ENCODE measurements at places on chromosomes 1 and 21.

DNA sequence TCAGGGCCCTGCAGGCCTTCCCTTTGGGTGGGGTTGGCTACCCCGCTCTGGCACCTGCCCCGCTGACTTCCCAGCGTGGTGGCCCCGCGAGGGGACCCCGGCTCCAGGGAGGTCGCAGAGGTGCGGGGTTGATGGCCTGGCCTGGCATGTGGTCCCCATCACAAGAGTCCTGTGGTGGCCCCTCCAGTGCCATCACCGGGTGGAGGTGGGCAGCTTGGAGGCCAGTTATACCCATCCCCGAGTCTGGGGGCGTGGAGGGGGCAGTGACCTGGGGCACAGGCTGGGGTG lies 26.8 kb downstream of the PRMT2 start:
- no peak for DNase-seq

DNA sequence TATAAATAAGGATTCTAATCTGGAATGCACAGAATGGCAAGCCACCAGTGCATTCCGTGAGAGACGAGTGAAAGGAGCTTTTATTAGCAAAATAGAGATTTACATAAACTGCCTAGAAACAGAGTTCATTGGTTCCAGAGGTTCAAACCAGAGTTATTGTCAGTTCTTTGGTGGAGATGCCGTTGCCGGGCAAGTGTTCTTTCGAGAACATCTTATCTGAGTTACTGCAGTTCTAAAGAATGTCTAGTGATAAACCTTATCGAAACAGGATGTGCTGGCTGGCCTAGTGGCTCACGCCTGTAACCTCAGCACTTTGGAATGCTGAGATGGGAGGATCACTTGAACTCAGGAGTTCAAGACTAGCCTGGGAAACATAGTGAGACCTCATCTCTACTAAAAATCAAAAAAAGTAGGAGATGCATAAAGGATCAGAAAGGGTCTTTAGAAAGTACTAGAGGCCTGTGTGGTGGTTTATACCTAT lies 19.9 kb upstream of the EVI5 start:
- no peak for DNase-seq

DNA sequence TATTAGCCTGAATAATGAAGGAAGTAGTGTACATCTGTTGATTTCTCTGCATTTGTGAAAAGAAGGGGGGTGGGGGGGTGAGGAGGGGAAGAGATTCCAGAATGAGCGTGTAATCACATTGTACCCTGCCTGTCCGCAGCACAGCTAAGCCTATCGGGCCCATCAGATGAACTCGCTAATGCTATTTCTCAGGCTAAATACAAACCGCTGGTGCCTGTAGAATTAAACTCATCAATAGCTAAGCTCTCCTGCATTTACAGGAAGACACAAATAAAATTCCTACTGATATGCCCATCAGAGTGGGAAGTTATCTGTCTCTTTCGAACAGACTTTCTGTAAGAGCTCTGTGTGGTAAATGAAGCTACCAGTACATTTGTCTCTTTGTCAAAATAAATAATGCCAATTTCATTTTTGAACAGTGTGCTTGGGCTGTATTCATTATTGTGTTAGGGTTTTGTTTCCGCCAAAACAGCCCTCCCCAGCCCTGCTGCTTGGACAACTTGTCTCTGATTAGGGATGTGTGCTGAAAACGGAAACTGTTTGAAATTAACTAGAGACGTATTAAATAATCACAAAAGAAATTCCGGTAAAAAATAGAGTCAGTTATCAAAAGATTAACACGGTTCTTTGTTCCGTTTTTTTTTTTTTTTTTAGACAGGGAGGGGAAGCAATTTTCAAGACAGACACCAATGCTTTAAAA lies 305.4 kb downstream of the TTLL7 start:
- DNase-seq, result no peak

GRCh38 chr1:59730759-59731478 lies 83.8 kb upstream of the HOOK1 start:
- DNase-seq, result no peak

DNA sequence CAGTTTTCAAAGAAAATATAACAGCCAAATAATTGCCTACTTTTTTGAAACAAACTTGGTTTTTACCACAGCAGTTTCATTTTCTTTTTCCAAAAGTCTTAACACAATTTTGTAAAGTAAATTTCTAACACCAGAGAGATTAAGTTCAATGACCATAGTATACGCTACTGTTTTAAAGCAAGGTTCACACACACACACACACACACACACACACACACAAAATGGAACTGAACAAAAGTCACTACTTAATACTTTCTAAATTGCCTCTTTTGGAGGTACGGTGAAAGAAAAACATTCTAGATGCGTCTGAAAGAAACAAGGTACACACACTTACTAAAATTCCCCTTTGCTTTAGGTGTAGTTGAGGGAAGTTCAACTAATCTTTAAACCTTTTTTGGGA lies 30.1 kb downstream of the C21orf91 start:
- DNase-seq, result no peak

DNA sequence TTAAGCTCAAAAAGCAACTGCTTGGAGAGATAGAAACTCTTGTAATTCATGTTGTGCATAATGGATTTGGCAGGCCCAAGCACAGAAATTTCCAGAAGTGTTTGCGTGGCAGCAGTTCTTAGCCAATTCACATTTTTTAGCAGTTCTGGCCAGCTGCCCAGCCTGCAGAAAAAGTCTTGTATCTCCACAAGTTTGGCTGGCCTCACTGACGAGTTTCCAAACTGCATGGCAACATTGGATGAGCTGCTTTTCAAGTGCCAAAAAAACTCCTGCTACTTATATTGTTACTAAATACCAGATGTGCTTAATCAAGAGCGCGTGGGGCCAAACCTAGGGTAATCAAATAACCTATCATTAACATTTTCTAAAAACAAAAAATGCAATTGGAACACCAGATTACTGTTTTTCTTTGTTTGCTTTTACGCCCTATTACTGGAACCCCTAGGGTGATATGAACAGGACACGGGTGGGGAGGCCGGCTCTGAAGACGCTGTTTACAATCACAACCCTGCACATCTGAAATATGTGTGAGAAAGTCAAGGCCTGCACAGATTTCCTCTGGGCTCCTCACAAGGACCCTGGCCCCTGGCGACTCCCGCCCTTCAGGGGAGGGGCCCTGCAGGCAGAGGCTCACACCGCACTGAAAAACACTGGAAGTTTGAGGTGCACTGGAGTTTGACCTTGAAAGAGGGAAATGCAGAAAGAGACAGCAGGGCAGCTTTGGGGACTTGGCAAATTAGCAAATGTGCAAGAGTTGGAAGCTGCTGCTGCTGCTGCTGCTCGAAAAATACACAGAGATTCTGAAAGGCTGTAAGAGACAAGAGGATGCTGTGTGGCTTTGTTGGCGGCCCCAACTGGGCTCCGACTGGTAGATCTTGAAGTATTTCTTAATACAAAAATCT lies 55.2 kb upstream of the TARBP1 start:
- no peak for DNase-seq

GRCh38 chr1:211638246-211638645 lies 37.2 kb downstream of the NEK2 start:
- no peak for DNase-seq

GRCh38 chr1:156451505-156452160 lies 48.9 kb downstream of the MEF2D start:
- DNase-seq, result no peak

DNA sequence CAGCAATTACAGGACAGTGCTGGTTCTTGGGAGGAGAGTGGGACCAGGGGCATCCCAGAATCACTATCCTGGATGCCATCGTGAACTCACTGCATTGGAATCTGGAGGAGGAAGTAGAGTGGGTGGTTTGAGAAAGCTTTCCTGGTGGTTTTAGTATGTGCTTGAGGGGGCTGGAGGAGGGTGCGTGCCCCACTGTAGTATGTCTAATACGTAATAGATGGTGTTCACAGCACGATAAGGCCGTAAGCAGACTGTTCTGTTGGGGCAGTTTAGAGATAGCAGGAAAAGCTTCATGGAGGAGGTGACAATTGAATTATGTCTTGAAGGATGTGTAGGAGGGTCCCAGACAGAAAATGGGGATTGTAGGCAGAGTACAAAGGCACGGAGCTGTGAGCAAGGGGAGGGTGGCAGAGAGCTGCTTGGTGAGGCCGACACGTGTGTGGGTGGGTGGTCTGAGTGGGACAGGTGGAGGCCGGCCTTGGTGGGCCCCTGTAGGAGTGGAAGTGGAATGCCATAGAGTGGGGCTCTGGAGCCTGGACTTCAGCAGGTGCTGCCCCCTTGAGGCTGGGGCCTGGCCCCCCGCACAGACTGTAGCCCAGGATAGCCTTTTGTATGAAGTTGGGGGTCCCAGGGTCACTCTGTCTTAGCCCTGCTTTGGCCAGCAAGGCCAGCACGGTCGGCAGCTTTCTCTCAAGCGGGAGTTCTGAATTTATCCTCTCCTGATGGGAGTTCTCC lies 37.0 kb downstream of the IL6R start:
- DNase-seq, result no peak

- DNase-seq, result no peak
Observed at GRCh38 chr1:55069280-55069679, 29.9 kb downstream of the PCSK9 start.

GRCh38 chr1:59291561-59291960 lies 5.3 kb upstream of the FGGY start:
- no peak for DNase-seq

GRCh38 chr1:149977345-149977744 lies 33.2 kb downstream of the OTUD7B start:
- DNase-seq, result no peak

DNA sequence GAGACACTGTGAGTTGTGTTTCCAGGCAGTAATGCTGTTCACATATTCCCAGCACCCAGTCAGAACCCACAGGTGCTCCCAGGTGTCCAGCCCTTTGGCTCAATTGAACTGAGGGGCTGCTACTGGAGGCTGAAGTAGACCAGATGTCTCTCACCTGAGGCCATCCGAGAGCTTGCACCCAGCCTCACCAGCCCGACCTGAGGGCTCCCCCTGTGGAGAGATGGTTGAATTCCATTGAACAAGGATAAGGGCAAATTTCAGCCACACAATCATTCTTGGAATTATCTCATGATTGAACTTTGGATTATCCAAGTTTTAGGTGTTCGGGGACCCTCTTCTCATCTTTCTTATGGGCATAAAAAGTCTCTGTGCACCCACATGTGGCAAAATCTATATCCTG lies 52.1 kb downstream of the OBSCN start:
- DNase-seq, result no peak

GRCh38 chr1:29655945-29656850 lies 419.9 kb downstream of the PTPRU start:
- no peak for DNase-seq

GRCh38 chr1:169129109-169129784 lies 22.8 kb downstream of the ATP1B1 start:
- DNase-seq, result no peak

GRCh38 chr1:208951908-208952307 lies 631.6 kb upstream of the CAMK1G start:
- no peak for DNase-seq

DNA sequence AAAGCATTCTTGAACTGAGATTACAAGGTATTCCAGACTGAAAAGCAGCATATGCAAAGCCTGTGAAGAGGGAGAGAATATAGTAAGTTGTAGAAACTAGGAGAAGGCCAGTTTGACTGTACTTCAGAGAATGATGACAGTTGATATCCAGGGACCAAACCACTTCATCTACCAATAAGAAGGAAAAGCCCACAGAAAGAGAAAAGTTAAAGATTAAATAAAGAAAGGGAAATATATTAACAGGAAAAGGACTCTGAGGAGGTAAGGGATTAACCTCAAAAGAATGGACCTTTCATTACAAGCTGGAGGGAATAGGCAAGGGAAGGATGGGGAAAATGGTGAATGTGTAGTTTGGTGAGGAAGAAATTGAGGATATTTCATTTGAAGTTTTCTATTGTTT lies 180.2 kb upstream of the CACYBP start:
- DNase-seq, result no peak

DNA sequence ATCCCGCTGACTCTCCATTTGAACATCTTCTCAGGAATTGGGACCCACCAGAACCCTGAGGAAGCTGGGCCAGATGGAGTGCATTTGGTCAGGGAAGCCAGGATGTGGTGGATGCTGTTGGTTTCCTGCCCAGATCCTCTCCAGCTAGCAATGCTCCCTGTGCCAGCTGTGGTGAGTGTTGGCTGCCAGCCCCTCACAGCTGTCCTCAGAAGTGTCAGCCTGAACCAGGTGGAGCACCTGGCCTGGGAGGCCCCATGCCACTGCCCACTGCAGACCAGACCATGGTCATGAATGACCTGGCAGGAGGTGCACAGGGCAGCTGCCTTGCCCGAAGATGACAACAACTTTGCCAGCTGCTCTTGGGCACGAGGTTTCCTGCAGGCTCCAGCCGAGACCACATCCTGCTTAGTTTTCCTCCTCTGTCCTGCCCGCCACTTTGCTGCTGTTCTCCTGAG lies 54.4 kb downstream of the PRSS38 start:
- DNase-seq, result no peak

- DNase-seq, result no peak
Observed at GRCh38 chr1:87176087-87176486, 152.6 kb upstream of the LMO4 start.

- no peak for DNase-seq
Observed at GRCh38 chr1:64451440-64451839, 18.5 kb upstream of the CACHD1 start.

DNA sequence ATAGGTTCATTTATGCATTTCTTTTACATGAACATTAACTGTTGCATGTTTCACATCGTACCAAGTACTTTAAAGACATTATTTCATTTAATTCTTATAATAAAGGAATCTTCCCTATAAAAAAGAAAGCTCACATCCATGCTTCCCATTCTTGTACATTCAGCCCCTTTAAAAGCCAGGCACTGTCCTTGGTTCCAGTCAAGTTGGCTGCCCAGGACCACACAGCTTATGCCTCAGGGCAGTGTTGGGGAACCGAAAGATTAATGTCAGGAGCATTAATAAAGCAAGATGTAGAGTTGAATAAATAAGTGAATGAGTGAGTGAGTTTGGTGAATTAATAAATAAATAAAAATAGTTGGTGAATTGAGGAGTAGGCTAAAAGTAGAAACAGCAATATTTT lies 409.4 kb upstream of the DAB1 start:
- DNase-seq, result no peak

GRCh38 chr1:146051452-146051851 lies 29.9 kb upstream of the HJV start:
- DNase-seq, result no peak

DNA sequence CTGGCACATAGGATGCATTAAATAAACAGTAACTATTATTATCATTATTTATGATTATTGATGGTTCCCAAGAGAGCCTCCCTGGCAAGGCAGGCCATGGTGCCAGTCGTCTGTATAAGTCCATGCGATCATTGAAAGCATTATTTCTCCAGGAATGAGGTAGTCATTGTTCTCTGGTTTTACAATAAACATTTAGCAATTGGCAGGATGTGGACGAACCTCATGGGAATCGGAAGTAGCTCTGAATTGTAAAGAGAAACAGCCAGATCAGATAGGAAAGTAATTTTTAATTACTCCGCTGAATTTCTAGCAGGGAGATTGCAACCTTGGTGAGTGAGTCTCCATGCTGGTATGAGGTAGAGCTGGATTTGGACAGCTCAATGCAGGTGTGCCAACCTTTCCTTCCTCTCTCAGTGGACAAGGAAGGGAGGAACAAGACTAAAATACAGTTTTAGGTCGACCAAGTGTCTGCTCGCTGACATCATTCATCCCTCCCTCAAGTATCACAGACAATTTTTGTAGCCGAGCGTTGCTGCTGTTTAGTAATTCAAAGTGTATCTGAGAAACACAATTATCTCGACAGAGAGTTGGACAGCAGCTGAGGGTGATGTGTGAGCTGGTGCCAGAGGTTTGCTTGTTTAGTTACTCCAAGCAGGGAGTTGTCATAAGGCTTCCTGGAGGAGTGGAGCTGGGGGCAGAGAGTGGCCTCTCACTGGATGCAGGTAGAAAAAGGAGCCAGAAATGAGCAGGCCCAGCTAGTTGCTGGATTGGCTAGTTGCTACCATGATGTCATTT lies 250.8 kb downstream of the KCNJ6 start:
- DNase-seq, result no peak

GRCh38 chr1:107138767-107139445 lies 1.9 kb upstream of the NTNG1 start:
- DNase-seq, result no peak
